ENCODE measurements at places on chromosomes 7 and 10. TPM values are rescaled to one million over a fixed set of nuclear protein-coding genes. Genes with fewer than 3 reads are reported as not detected.

The UPP1 gene
- total RNA-seq, result 58.2 TPM

The PSD gene
- 0.20 TPM for total RNA-seq

The HOXA4 gene
- 1.7 TPM for total RNA-seq

The GIMAP4 gene
- not detected for total RNA-seq
